ENCODE measurements at places on chromosomes 3 and 15. TPM values are rescaled to one million over a fixed set of nuclear protein-coding genes. Genes with fewer than 3 reads are reported as not detected.

DNA sequence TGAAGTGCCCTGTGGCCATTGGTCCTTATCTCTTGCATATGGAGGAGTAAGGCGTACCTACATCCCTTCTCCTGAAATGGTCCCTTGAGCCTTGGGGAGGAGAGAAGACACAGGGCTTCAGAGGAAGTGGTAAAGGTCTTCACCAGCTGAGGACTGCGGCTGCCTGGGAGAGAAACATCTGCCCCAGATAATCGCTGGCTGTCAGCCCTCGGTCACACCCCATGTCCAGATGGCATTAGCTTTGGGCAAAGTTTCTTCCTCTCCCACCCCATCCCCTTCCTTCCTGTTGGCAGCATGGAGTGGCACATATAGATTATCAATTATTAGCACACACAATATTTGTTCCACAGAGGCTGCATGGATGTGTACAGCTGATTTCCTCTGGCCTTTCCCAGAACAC lies 61.6 kb downstream of the LRTM1 start:
- no peak for DNase-seq

C3orf33 gene
- total RNA-seq, result 2.9 TPM

GRCh38 chr3:182078316-182078715 lies 366.6 kb downstream of the SOX2 start:
- DNase-seq, result no peak

CCR9 gene
- not detected for total RNA-seq

GRCh38 chr3:119346076-119346496 lies 51.9 kb downstream of the ARHGAP31 start:
- no peak for DNase-seq

- DNase-seq, result no peak
These were observed 212.3 kb downstream of the RPLP1 start for GRCh38 chr15:69664572-69665571.

PAQR9 gene
- not detected for total RNA-seq

- no peak for DNase-seq
These were observed 149.4 kb upstream of the WNT5A start for GRCh38 chr3:55636300-55637195.

NR2F2 gene
- total RNA-seq, result 119 TPM

SEMA3F gene
- 16.6 TPM for total RNA-seq

DNA sequence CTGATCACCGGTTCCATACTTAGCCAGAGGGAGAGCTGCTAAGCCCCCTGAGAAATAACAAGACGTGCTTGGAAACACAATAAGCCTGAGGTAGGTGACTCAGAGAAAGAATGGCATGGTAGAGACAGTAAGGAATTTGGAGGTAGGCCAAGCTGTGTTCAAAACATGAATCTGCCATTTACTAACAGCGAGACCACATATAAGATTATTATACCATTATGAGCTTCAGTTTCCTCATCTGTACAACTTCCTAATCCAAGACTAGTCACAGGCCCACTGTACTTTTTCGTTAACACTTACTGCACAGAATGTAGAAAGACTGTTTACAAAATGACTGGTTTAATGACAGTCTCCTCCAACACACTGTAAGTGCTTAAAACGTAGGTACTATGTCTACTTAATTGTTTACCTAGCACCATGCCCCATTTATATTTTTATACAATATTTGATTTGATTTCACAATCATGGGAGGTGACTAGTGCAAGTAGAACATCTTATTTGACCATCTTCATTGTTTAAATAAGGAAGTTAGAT lies 25.7 kb downstream of the ATOSA start:
- no peak for DNase-seq

DNA sequence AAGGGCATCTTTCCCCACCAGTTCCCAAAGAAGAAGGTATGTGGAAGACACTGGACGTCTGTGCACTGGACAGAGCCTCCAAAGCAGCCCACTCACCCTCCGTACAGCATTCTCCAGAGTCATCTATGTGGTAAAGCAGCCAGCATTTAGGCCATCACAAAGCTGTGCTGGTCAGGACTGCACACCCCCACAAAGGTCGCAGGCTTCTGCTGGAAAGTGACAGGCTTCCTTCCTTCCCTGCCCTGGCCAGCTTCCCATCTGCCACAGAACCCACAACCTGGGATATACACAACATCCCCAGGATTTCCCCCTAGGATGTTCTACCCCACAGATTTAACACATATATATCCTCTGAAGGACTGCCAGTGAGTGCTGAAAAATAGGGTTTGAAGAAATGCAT lies 64.6 kb upstream of the GALNT15 start:
- DNase-seq, result no peak

DNA sequence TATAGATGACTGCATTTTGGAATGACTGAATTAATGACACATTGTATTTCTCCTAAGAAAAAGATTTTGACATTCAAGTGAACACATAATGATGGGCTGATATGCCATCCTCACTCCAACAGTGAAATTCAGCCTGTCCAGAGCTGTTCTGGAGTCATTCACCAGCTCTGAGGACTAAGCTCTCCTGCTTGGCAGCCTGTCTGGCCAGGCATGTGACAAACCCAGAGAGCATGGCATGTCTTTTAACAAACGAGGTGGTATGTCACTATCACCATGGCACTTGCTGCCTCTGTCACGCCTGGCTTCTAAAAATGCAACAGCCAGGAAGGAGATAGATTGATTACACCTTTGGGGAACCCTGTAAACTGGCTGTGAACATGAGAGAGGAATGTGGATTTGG lies 1.4 kb downstream of the ACTC1 start:
- no peak for DNase-seq

RTP1 gene
- not detected for total RNA-seq

GRCh38 chr15:92608866-92609700 lies 46.5 kb downstream of the FAM174B start:
- no peak for DNase-seq

- no peak for DNase-seq
These were observed 58.8 kb upstream of the ARL6 start for GRCh38 chr3:97705764-97706163.

GRCh38 chr15:63035977-63036376 lies 6.6 kb upstream of the TPM1 start:
- no peak for DNase-seq

SKIL gene
- 28.2 TPM for total RNA-seq

DNA sequence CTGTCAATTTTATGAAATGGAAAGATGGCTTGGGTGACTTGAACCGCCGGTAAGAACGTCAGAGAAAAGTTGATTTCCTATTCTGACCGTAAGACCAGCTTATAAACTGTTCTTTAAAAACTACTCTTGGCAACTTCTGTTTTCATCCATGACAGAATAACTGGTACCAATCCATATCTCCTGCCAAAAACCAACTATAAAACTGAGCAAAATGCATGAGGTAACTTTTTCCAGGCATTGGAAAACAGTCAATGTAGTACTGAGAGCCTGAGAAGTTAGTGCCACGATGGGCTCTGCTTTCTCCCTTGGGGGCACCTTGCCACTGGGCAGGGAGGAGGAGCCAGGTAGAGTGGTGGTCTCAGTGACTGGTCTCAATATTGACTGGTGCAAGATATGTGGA lies 615.2 kb upstream of the TBL1XR1 start:
- no peak for DNase-seq

- DNase-seq, result no peak
These were observed 223.9 kb downstream of the TLE3 start for GRCh38 chr15:69873807-69874206.

ST3GAL6 gene
- total RNA-seq, result 9.2 TPM

- DNase-seq, result no peak
These were observed 23.1 kb downstream of the NEDD4 start for GRCh38 chr15:55970286-55970685.

APBA2 gene
- 3.3 TPM for total RNA-seq

DNA sequence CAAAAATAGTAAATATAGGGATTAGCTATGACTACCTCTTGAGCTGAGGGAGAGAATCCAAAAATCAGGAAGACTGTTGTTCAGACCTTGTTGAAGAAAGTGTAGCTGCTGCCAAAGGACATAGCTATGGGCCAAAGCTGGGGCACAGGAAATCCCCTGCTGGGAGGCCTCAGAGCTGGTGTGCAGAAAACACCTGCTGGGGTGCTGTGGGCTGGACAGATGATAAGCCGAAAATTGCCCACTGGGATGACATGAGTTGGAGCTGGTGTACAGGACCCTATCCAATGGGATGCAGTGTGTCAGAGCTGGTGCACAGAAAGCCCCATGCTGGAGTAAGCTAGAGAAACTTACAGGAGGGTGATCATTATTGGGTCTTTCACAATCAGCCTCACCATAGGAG lies 121.9 kb downstream of the NEO1 start:
- no peak for DNase-seq

GOLGA6L7 gene
- total RNA-seq, result not detected

DNA sequence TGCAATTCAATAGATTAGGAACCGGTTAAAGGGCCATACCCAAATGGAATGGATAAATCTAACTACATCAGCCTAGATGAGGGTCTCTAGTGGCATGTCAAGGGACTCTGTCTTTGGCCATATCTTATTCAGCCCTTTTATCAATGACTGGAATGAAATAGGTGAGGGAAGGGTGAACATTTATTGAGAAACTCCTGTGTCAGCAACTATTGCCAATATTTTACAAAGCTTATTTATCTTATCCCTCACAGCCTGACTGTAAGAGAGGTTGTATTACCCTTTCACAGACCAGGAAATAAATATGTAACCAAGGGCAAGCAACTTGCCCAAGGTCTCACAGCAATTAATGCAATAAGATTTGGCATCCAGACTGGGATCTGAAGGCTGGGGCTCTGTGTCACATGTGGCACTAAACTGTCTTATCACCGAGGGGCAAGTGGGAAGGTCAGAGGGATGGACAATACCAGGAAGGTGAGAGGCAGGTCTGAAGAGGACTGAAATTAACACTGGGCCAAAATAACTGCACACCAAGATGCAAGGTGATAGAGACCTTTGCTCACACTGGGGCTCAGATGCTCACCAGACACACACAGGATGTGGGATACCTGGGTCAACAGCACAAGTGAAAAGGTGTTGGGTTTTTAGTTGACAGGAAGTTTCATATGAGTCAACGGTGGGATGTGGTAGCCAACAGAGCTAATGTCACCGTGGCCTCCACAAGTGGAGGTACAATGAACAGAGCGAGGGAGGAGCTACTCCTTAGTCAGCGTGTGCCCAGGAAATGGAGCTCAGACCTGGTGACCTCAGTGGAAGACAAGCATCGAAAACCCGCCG lies 261.3 kb downstream of the RPLP1 start:
- no peak for DNase-seq

- no peak for DNase-seq
These were observed 24.9 kb downstream of the PRR23E start for GRCh38 chr3:127217596-127218453.

DNA sequence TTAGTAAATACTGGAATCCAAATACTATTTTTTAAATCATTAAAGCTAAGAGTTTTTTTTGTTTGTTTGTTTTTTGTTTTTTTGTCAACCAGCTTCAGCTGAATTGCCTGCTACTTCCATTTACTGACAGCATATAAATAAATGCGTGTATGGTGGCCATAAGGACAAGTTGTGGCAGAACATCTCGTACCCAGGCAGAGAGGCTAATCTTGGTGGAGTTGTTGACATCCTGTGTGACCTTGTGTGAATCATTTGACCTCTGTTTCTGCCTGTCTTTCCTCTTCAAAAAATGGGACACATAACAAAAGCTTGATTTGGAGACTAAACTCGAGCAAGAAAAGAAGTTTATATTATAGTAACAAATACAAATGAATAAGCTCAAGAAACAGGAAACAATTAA lies 734.2 kb downstream of the MCTP2 start:
- no peak for DNase-seq

DNA sequence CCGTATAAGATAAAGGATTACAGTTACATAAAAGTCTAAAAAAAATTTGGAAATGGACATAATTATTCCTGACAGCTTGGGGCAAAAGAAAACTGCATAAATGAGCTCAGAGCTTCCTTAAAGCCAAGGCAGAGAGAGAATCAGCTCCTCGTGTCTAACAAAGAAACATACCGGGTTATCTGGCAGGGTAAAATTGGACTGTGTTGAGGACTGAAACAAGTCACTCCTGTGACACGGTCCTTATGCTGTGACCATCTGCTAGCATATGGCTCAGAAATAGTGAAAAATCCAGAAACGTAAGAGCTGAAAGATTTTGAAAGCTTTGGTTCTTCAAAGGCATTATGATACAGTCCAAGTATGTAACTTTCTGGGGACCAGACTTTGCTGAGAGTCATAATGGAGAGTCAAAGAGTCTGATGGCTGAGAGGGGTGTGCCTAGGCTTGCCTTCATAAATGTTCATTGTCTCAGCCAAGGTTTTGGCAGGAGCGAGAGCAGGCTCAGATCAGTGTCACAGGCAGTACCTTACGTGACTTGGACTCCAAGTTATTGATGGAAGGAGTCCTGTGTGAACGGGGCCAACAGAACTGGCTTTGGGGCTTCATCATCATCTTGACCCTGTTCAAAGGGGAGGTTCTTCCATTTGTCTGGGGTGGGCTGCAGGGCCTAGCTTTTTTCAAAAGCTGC lies 12.5 kb downstream of the MAP6D1 start:
- no peak for DNase-seq

GRCh38 chr3:72568083-72568482 lies 280.2 kb downstream of the SHQ1 start:
- no peak for DNase-seq

GRCh38 chr15:101398247-101398646 lies 91.3 kb downstream of the PCSK6 start:
- DNase-seq, result no peak

GRCh38 chr15:69757186-69757585 lies 304.6 kb downstream of the RPLP1 start:
- DNase-seq, result no peak

DNA sequence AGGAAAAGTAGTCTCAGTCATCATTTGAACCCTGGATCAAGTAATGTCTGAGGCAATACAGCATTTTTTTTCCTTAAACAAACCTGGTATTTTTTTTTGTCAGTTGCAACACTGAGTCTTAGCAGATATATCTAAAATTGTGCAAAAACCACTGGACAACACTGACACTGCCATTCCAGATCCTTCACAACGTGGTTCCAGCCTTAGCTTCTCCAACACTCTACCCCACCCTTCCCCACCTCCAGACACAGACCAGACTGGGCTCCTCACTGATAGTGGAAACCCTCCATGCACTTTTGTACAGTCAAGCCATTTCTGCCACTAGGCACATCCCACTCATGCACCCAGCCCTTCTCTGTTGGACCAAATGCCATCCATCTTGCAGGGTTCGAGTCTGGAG lies 199.6 kb upstream of the CTNNB1 start:
- no peak for DNase-seq

GOLGA8S gene
- total RNA-seq, result 0.66 TPM

- DNase-seq, result no peak
These were observed 262.9 kb downstream of the TIGIT start for GRCh38 chr3:114556657-114557213.

- no peak for DNase-seq
These were observed 6.3 kb upstream of the ITPKA start for GRCh38 chr15:41487381-41487780.

GRCh38 chr15:76987276-76987675 lies 7.7 kb upstream of the PSTPIP1 start:
- no peak for DNase-seq

SSUH2 gene
- 0.42 TPM for total RNA-seq

- DNase-seq, result no peak
These were observed 177.1 kb downstream of the CD47 start for GRCh38 chr3:107913701-107914100.

CCDC71 gene
- total RNA-seq, result 35.1 TPM

Data from tibial nerve (tissue), 4 donors.